ENCODE measurements at places on chromosomes 5 and 9. TPM values are rescaled to one million over a fixed set of nuclear protein-coding genes. Genes with fewer than 3 reads are reported as not detected.

The PPP1R2B gene
- not detected for polyA plus RNA-seq

The PCDH12 gene
- polyA plus RNA-seq: 0.29 TPM

The HCN1 gene
- polyA plus RNA-seq: not detected

The C9 gene
- polyA plus RNA-seq: not detected

The TRIM52 gene
- polyA plus RNA-seq: 31.6 TPM
